ENCODE measurements at places on chromosomes 2 and 18.

GRCh38 chr2:239882331-239882732 lies 142.8 kb downstream of the NDUFA10 start:
- peak; percentile 56 for DNase-seq

- DNase-seq: no peak
These were observed 19.0 kb downstream of the CLUL1 start for GRCh38 chr18:615773-616172.

DNA sequence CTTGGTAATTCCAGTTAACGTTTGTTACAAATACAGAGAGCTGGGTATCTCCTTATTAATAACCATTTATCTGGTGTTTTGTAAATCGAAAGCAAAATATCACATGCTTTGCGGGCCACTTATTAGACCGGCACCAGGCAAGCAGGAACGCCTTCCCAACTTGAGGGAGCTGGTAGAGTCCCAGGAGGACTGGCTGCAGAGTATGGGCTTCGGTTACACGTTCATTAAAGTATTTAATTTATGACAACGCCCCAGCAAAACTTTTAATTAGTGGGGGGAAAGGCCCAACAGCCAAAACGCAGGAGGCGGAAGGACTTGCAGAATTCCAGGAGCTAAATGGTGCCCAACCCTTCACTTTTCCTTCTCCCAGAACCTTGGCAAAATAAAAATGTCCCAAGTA lies 3.7 kb downstream of the SMAD7 start:
- no peak for DNase-seq

DNA sequence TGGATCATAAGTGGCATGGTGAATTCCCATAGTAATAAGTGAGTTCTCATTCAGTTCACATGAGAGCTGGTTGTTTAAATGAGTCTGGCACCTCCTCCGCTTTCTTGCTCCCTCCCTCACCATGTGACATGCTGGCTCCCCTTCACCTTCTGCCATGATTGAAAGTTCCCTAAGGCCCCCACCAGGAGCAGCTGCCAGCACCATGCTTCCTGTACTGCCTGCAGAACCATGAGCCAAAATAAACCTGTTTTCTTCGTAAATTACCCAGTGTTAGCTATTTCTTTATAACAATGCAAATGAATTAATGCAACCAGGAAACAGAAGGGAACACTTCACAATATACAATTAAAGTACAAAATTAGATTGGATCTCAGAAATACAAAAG lies 257.0 kb downstream of the MREG start:
- no peak for DNase-seq

DNA sequence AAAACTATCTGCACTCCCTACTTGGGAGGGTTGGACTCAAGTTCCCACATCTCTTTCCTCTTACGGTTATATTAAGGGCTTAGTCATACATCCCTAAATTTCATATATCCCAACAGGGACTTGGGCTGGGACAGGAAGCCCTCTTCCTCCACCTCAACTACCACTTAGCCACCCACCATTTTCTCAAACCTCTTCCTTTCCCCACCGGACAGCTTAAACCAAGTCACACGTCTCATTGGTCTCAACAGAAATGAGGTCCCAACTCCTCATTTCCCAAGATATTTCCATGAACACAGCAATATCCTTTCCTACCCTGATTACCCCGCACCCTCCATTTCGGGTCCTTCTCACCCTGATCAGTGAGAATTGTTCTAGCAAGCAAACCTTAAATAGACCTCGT lies 736 bp downstream of the ZSCAN30 start:
- DNase-seq: no peak

GRCh38 chr2:36653967-36654694 lies 42.4 kb upstream of the VIT start:
- DNase-seq: no peak

DNA sequence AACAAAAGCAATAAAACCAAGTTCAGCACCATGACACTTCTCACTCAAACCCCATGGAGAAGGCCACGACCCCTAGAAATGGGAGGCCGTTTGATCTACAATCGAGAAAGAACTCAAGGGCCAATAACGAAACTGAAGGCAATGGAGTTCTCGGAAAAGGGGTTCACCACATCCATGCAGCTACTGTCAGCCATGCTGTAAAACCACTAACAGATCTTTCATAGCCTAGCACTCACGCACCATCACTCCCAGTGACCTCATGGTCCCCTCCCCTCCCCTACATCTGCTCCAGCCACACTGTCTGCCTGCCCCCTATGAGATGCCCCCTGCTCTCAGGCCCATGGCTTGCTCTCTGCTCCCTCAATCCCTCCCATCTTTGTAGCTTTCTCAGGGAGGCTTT lies 135.3 kb downstream of the TMEM163 start:
- no peak for DNase-seq

- no peak for DNase-seq
These were observed at the start of gene DSG2 for GRCh38 chr18:31497836-31498573. DSG2 (plus strand) TSS chr18:31498177; CDS start chr18:31498252, 75 bp downstream.

DNA sequence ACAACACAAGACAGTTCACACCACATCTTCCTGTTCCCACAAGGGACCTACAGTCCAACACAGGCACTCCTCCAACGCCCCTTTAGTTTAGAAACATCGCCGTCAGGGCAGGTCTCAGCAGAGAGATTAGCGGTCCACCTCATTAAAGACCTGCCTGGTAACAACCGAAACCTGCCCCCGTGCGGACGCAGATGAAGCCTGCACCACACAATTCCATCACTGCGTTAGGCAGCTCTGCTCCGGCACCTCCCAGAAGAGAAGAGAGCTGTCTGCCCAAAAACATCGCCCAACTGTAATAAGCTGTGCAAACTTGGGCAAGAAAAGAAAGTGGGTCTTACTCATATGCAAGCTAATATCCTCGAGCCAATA lies 32.7 kb downstream of the ZNF516 start:
- no peak for DNase-seq

GRCh38 chr2:224574423-224575084 lies 10.6 kb downstream of the CUL3 start:
- no peak for DNase-seq

DNA sequence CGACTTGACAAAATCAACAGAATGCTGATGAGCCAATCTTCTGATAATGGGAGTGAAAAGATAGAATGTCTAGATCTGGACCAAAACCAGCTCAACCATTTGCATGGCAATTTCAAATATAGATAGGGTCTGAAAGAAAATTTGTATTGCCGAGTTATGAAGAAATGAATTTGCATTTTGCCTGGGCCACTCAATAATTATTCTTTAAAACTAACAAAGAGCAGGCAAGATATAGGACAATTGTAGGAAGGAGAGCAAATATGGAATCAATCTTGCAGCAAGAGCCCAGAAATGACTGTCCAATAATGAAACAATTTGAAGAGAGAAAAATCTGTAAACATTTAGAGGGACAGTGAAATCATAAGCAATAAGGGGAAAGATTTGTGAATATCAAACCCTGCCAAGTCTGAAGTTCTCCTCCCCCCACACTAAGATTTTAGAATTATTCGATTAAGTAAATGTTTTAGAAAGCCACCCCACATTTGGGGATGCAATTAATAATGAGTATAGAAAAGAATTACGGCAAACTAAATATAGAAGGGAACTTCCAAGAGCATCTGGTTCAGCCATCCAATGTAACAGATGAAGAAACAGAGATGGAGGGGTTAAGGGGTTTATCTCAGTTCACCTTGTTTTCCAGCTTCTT lies 377.4 kb downstream of the SETBP1 start:
- no peak for DNase-seq
